ENCODE measurements at places on chromosomes 6 and 20. TPM values are rescaled to one million over a fixed set of nuclear protein-coding genes. Genes with fewer than 3 reads are reported as not detected.

SRSF6 gene
- 69.1 TPM for total RNA-seq

RNF182 gene
- total RNA-seq = not detected

ANKRD66 gene
- total RNA-seq = not detected

PRL gene
- not detected for total RNA-seq

RAET1G gene
- not detected for total RNA-seq

BRPF3 gene
- 22.1 TPM for total RNA-seq

LRRC73 gene
- 2.5 TPM for total RNA-seq

NNAT gene
- total RNA-seq = 0.60 TPM

SMLR1 gene
- not detected for total RNA-seq

NRM gene
- total RNA-seq = 5.8 TPM

MROH8 gene
- total RNA-seq = 6.3 TPM

FOXF2 gene
- 0.31 TPM for total RNA-seq

CDK19 gene
- total RNA-seq = 7.5 TPM

CRISP2 gene
- not detected for total RNA-seq

OR2J3 gene
- not detected for total RNA-seq

DPPA5 gene
- not detected for total RNA-seq

SLC52A3 gene
- total RNA-seq = 0.71 TPM

SLC24A3 gene
- 0.76 TPM for total RNA-seq

STX11 gene
- 6.8 TPM for total RNA-seq

FOXC1 gene
- 22.2 TPM for total RNA-seq

KDM1B gene
- total RNA-seq = 14.6 TPM

MACROD2 gene
- total RNA-seq = 2.3 TPM

SMOC2 gene
- 16.0 TPM for total RNA-seq

LY6G6C gene
- not detected for total RNA-seq

MUCL3 gene
- not detected for total RNA-seq

BMP5 gene
- 1.6 TPM for total RNA-seq

RAD21L1 gene
- not detected for total RNA-seq

ADGB gene
- total RNA-seq = not detected

HM13 gene
- total RNA-seq = 80.2 TPM

NKX2-4 gene
- total RNA-seq = not detected

SPDEF gene
- 0.11 TPM for total RNA-seq

CALHM6 gene
- 3.4 TPM for total RNA-seq

FABP7 gene
- total RNA-seq = 1.0 TPM

Measured in right cardiac atrium (tissue), 5 donors.